ENCODE measurements at places on chromosomes 11 and 22. TPM values are rescaled to one million over a fixed set of nuclear protein-coding genes. Genes with fewer than 3 reads are reported as not detected.

KREMEN1 gene
- 24.4 TPM for polyA plus RNA-seq

TRIM51 gene
- not detected for polyA plus RNA-seq

ANO5 gene
- polyA plus RNA-seq: 4.6 TPM

GRCh38 chr11:123427405-123427804 is 2.7 kb upstream of the GRAMD1B start:
- no peak for DNase-seq

GRCh38 chr11:116111546-116111945 is 607.3 kb upstream of the CADM1 start:
- DNase-seq: no peak

- no peak for DNase-seq
Measured at GRCh38 chr22:35996596-35996995, 32.0 kb downstream of the RBFOX2 start.

DNA sequence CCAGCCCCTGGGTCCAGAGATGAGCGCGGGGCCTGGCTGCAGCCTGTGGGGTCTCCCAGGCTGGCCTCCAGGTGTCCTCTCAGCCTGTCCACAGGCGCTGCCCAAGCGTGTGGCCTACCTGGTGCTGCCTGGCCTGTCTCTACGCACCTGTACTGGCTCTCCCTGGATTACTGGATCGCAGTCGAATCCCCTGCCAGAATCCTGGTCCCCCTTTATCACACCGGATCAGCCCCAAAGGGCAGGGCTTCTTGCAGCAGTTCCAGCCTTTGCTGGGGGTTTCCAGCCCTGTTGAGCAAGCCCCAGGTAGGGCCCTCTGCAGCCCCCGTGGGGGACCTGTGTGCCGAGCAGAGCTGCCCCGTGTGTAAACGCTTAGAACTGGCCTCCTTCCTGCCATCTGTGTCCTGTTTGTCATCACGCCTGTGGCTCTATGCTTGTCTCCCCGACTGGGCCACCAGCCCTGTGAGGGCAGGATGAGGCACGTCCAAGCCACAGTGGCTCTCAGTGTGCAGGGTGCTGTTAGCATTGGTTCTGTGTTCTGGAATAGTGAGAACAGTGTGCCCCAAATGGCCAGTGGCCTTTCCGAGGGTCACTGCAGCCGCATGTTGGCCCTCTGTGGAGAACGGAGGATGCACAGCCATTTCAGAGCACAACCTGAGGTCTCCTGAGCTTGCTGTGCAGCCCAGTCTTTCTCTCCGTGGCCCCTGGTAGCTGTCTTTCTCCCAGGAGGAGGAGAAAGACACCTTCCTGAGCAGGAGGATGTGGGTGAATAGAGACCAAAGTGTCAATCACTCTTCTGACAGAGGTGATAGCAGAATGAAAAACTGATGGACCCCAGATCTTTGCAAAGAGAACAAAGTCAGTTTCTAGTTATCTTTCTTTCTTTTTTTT is 13.9 kb upstream of the TXNRD2 start:
- DNase-seq: no peak

All from left renal cortex interstitium (tissue), 4 donors.